Cardiac fibroblast (primary cell): ENCODE measurements at places on chromosomes 7 and 10.

DNA sequence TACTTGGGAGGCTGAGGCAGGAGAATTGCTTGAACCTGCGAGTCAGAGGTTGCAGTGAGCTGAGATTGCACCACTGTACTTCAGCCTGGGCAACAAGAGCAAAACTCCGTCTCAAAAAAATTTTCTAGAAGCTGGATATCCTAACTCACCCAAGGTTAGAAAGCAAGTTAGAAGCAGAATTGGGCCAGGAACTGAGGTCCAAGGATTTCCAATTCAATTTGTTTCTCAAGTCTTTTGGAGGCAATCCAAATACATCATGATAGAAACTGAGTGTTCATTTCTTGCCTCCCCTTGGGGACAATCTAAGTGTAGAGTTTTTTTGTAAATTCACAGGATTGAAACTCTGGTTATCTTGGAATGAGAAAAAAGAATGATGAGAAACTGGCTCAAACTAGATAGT lies 45.5 kb downstream of the LAMB1 start:
- DNase-seq: no peak

GRCh38 chr10:34305189-34305588 lies 509.9 kb downstream of the PARD3 start:
- DNase-seq: no peak

GRCh38 chr7:138097064-138097741 lies 20.9 kb downstream of the AKR1D1 start:
- DNase-seq: peak; percentile 50

DNA sequence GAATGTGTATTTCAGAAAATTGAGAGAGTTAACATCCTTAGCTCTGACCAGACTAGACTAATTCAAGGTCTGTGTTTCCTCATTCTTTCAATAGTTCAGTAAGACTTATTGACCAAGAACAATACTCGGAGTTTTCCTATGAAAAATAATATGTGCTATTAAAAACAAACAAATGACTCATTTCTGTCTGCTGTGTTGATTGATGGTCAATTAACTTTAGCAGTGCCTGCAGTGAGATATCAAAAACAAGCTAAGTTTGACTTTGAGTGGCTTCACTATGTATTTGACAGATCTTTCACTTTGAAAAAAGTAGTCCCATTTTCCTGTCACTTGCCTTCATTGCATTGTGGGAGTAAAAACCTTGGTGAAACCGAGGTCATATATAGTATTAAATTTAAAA lies 91.0 kb downstream of the GNAT3 start:
- DNase-seq: no peak

DNA sequence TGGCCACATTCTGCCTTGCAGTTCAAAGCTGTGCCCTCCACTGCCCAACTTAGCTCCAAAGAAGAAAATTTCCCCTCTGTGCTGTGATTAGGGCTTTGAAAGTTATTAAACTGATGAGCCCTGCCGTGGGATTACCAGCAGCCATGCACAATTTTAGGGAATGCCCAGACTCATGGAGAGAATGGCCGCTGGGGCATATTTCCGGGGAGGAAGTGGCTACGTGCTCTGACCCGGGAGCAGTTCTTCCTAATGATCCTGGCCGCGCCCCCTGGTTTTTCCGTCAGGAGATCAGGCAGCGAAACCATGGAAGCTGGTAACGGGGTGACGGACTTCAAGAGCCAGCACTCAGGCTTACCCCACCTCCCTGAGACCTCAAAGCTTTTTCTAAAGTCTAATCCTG lies 365.5 kb upstream of the PFKP start:
- DNase-seq: no peak

- no peak for DNase-seq
Measured at GRCh38 chr7:96397936-96398598, 76.2 kb upstream of the SLC25A13 start.

GRCh38 chr10:97180363-97180755 lies 5.4 kb downstream of the SLIT1 start:
- DNase-seq: no peak

GRCh38 chr7:17907014-17907413 lies 33.3 kb downstream of the SNX13 start:
- DNase-seq: no peak

DNA sequence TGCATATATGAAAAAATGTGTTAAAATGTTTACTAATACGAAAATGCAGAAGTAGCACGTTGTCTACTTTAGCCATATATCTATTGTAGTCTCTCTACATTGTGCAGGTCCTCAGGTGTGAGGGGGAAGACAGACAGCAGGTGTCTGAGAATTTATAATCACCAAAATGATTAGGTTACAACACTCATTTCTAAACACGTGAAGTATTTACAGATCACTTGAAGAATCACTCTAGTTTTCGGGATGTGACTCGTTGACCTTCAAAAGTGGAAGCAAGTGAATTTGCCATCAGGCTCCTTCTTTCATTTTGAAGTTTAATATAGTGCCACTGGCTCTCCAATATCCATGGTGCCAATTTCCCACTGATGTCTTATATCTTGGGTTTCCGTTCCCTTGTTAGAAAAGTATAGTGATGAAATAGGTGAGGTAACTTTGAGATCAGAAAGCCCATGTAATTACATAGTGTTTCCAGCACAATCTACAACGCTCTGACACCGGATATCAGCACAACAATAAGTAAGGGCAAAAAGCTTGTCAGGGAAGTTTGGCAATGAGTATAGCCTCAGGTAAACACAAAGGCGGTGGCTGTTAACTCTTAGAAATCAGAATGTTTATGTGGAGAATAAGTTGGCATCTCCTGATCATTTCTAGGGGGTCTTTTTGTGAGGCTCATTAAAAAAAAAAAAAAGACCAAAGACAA lies 57.5 kb upstream of the SP4 start:
- no peak for DNase-seq

DNA sequence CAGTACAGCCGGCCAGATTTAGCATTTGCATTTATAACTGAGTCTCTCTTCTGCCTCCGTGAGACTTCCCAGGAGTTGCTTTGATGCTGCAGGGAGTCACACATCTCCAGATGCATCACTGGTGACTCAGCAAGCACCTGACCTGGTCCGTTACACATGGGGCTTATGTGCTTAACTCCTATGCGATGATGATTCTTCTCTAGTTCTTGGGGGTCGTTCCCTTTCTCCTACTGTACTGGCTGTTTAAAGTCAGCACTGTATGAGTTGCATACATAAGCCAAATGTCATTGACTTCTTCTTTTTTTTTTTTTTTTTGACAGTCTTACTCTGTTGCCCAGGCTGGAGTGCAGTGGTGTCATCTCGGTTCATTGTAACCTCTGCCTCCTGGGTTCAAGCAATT lies 13.0 kb upstream of the AKR1E2 start:
- peak; percentile 94 for DNase-seq
